ENCODE measurements at places on chromosomes 6 and 20. TPM values are rescaled to one million over a fixed set of nuclear protein-coding genes. Genes with fewer than 3 reads are reported as not detected.

The CST5 gene
- polyA plus RNA-seq, result not detected

The ARFGEF3 gene
- polyA plus RNA-seq, result 1.1 TPM

The MYCT1 gene
- polyA plus RNA-seq, result 19.5 TPM

The TGM6 gene
- not detected for polyA plus RNA-seq

DNA sequence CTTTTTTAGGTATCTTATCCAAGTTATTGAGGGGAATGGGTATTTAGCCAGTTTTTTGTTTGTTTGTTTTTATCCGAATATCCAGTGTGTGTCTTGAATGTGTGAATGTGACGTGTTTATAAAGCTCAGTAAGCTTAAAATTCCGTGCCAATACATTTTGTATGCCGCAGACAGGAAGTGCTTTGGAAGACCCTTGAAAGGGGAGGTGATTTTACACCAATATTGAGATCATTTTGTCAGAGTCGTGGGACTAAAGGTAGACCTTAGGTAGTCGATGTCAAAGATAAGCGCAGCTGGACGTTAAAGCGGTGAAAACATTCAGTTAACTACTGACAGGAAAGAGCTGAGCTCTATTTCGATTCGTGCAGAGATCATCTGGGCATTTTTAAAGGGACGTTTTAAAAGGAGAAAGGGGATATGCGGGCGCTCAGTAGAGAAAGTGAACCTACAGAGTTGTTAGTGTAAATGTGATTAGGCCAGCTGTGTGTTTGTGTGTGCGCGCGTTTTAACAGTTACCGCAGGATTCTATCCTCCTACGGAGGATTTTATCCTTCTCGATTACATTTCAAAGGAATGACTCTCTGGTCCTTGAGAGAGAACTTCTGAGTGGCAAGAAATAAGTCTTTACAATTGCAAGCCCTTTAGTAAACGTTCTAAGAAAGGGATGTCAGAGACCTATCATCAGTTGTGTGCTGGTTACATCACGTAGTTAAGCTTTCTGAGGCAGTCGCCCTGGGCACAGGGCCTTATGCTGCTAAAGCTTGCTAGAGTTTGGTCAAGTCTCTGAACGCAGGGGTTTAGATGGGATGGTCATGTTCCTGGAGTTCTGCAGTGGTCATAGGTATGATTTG is 625 bp upstream of the ECHDC1 start:
- DNase-seq, result peak; percentile 35

- DNase-seq, result no peak
These were observed 220.9 kb upstream of the CEP162 start for GRCh38 chr6:84448331-84448730.

DNA sequence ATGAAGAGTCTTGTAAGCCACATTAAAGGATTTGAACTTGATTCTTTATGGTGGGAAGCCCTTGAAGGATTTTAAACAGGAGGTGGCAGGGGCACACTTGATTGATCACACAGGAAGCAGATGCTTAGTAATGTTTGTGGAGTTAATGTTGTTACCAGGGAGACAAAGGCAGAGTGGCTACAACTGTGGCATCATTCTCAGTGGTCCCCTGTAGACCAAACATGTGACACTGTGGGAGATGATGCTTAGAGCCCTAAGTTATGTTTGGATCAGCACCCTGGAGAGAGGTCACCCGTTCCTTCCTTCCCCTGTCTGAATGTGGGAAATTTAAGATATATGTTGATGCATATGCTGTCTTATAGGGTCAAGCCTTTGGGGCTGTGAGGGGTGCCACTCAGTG is 53.2 kb downstream of the EIF2S2 start:
- DNase-seq, result no peak

DNA sequence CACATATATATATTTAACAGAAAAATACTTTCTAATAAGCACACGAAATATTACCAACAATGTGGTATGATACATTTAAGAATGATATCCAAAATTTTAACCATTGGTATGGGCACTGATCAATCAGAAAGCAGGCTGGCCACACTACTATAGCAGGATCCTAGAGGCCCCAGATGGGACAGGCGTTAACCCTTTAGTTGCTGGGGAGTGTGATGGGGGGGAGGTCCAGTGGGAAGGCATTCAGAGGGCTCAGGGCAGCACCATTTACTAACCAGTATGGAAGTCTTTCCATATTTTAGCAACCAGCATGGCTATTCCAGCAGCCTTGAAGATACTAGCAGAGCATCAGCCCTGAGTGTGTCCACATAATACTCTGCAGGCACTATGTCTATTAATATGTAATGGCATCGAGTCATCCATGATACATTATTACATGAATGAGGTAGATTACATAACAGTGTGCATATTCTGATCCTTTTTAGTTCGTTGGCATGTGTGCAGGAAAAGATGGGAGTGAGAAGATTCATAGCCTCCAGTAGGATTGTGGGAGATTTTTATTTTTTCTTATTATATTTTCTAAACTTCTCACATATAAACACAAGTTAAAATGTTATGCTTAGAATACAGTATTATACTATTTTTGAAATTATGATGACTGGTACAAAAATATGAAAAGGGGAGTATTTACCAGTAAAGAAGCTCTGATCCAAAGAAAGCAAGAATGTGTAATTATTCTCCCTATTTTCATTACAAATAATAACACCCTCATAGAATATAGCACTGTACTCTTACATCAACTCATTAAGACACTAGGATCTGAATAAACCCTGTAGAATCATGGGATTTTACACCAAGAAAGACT is 78.9 kb downstream of the FAM217A start:
- no peak for DNase-seq

DNA sequence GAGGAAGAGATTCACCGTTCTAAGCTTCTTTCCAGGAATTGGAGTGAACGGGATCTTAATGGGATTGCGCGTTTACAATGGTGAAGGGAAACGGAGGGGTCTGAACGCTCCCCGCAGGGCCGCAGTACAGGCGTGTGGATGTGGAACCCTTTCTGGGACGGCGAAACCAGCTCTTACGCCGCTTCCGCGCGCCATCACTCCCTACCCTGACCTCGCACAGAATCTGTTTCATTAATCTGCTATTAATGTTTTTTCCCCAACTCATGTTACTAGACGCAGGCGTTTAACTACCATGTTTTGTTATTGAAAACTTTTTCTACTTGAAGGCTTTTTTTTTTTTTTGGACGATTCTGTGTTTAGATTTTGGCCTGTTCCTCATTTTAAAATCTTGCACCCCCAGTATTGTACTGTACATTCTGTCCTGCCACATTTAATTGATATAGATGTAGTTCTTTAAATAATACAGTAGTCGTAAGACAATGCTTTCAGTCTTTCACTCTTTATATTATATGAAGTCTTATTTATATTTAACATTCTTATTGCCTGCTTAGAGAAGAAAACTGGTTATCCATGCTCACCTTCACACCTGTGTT is 696 bp upstream of the SUPT3H start:
- no peak for DNase-seq

DNA sequence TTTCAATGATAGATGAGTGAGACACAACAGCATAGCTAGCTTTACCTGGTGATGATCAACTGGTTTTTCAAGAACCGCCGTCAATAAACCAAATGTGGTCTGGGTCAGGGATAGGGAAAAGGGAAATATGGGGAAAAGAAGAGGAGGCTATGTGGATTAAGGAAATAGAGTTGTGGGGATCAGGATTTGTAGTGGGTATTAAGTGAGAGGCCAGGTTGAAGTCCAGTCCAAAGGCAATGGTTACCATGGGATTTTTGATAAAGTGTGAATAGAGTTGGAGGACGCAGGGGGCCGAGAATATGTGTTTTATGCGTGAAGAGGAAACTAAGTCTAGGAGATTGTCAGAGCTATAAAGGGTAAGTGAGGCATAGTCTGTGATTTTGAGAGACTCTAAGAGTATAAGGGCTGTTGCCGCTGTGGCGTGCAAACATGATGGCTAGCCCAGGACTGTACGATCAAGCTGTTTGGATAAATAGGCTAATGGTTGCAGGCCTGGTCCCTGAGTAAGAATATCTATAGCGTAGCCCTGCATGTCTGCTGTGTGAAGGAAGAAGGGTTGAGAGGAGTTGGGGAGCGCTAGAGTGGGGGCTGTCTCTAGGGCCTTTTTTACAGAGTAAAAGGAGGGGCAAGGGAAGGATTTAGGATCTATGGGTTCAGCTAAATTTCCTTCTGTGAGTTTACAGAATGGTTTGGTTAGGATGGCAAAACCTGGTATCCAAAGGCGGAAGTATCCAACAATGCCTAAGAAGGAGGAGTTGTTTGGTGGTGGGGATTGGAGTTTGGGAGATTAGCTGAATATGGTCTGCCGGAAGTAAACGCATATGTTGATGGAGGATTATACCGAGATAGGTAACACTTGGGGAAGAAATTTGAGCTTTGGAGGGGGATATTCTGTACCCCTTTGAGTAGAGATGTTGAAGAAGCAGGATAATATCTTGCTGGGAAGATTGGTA is 749.7 kb upstream of the ADGRB3 start:
- no peak for DNase-seq

DNA sequence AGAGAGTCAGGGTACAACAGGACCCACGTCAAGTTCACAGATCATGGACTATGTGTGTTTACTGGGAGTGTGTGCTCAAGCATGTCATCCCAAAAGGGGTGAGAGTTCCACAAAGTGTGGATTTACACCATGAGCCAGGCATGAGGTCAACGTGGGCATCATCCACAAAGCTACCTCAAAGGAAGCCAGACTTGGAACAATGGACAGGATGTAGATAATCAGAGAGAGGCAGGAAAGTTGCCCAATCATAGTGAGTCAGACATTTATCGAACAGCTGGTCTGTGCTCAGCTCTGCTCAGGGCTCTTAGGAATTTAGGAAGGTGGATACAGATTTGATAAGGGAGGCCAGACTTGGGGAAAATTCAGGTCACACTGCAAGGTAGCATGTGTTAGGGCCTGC is 317.2 kb upstream of the CDYL start:
- DNase-seq, result no peak

DNA sequence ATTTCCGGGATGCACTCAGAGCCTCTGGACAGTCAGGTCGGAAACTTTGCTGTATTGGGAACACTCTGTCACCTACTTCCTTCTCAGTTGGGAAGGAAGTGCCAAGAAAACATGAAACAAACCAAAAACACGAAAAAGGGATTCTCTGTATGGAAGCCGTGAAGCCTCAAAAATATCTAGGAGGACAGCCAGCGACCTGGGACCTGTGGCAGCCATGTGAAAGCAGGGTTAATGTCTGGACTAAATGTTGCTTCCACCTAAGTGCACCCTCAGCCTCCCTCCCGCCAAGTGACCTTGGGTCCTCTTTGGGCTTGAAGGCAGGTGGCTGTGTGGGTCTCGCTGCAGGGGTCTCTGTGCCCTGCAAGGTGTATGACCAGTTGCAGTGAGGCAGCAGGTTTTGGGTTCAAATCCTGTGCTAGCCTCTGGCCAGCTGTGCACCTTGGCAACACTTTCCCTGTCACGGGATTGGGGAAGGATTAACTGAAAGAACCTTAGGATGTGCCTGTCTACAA is 851 bp downstream of the MAVS start:
- DNase-seq, result peak; percentile 49

DNA sequence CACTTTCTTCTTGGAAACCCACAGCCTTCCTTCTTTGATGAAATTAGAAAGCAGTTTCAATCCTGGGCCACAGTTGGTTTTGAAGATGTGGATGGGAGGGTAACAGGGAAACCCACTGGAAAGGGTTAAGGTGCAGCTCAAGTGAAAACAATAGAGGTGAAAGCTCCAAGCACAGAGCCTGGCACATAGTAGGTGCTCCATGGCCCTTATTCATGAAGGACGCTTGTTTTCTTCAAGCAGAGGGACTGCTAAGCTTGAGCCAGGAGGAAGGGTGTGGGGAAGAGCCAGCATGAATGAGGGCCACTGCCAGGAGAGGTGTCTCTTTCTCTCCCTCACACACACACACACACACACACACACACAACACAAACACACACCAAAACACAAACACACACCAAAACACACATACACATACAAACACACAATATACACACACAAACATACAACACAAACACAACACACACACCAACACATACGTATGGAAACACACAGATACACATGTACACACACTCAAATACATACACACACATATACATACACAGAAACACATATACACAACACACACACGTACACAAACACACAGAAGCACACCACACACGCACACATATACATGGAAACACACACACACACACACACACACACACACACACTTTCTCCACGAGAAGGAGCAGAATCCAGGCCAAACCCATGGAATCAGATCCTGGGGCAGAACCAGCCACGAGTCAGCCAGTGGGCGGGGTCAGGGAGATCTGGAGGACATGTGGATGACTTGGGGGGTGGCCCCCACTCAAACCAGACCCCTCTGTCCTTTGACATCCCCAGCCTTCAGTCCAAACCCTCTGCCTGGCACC is 23.7 kb upstream of the RBPJL start:
- no peak for DNase-seq

- no peak for DNase-seq
These were observed 204.2 kb upstream of the ASCC3 start for GRCh38 chr6:101085327-101085726.

GRCh38 chr20:51562027-51562331 is 19.5 kb upstream of the NFATC2 start:
- DNase-seq, result no peak

DNA sequence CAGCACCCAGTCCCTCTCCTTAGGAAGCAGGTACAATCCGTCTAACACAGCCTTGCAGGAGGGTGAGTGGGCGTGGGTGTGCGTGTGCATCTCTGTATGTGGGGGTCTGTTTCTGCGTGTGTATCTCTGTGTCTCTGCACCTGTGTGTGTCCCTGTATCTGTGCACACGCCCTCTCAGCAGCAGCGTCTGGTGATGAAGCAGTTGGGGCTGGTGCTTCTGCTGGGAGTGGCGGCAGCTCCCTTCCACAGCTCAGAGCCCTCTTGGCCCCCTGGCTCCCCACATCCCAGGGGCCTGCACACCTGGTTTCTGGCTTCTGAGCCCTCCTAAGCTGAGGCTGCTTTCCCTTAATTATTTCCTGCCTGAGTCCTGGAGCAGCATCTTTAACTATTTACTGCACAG is 49.5 kb upstream of the CCDC167 start:
- DNase-seq, result no peak

DNA sequence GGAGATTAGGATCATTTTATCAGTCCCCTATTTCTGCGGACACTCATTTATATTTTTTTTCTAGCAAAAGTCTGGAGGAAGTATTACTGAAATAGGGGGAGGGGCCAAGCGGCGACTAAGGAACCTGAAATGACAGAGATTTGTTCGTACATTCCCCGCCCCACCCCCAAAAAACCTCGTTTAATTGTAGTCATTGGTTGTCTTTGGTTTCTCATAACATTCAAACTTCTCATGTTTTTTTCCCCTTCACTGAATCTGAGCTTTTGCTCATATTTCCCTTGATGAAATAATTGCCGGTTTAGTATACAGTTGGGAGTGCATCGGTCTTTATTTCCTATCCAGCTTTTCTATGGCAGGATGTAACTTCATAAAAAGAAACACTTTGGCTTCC is 768 bp upstream of the FYN start:
- DNase-seq, result no peak

DNA sequence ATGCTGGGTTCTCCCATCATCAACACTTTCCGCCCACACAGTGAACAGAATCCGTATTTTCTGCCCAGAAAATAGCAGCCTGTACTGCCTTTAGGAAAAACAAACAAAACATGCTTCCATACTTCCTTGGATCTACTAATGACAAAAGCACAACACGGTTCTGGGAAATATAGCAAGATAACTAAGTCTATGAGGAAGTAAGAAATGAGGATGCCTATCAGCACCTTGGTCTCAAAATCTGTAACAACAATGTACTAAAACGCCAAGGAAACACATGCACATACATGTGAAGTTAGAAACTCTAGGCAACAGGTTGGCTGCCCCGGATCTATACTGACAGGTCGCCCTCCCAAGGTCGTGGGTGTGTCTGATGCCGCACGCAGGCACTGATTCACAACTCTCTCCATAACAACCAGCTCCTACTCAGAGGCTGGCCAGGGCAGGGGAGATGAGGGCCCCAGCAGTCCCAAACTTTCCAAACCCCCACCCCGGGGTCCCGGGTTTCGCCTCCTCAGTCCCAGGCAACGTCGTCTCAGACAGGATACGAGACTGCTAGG is 710 bp downstream of the BTBD9 start:
- no peak for DNase-seq

All from hindlimb muscle (tissue), 1 donor.